ENCODE measurements at places on chromosomes 16 and 17.

- H3K27ac ChIP-seq, result no peak overlapping the region
- no peak overlapping the region for H3K4me3 ChIP-seq
- no peaks in the 10 kb centered on the region for H3K27me3 ChIP-seq
- H3K36me3 ChIP-seq, result peaks cover 80% of the 10 kb centered on the region
Measured at GRCh38 chr16:48300391-48300856, 53.1 kb upstream of the ABCC11 start.

- no peak overlapping the region for H3K4me3 ChIP-seq
- H3K27me3 ChIP-seq, result no peaks in the 10 kb centered on the region
- H3K4me1 ChIP-seq, result no peaks in the 10 kb centered on the region
- no peak for DNase-seq
Measured at GRCh38 chr16:70611785-70612303, 34.5 kb upstream of the IL34 start.

DNA sequence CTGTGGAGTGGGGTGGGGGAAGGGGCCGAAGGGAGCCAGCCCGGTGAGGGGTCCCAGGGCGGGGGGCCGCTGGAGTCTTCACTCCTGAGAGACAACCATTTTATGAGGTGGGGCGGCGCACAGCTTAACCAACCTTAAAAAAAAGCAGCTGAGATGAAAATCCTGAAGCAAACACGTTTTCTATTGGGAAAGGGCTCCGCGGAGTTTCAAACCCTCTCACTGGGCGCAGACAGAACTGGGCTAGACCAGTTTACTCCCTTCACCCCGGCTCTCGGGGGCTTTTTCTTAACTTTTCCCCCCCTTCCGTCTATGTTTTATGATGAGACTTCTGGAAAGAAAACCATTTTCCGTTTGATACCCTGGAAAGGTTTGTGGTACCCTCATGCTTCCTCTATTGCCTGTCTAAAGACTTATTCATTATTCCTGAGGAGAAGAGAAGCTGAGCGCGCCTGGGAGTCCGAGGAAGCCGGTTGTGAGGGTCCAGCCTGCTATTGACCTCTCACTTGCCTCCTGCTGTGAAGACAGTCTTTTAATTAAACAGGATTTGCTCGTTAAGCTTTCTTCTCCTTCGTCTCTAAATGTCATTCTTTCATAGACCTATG lies 482 bp upstream of the SSH2 start:
- peak; percentile 4 for DNase-seq
- peaks cover 18% of the 10 kb centered on the region for H3K4me1 ChIP-seq
- H3K4me3 ChIP-seq, result peak overlapping the region; percentile 92
- peak overlapping the region; percentile 97 for H3K27ac ChIP-seq
- H3K27me3 ChIP-seq, result no peaks in the 10 kb centered on the region
- H3K36me3 ChIP-seq, result no peaks in the 10 kb centered on the region

DNA sequence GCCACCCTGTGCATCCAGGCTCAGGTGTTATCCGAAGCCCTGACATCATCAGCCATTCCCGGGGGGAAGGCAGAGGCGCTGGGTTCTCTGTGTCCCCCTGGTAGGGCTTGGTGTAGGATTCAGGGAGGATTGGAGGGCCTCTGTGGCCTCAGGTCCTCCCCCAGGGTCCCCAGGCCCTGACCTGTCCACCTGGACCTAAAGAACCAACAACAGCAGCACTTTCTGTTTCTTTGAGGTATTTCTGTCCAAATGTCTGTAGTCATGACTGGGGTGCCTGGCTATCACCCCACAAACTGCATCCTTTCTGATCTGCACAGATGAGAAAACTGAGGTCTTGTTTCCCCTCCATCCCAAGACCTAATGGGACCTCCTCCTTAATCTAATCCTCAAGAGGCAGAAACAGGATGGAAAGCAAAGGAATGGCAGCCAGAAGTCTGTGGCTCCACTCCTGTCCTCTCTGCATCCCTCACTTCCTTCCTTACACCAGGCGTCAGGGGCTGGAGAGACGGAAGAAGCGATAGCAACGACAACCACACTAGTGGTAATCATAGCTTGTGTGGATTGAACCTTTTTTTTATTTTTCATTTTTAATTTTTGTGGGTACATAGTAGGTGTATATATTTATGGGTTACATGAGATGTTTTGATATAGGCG lies 11.8 kb downstream of the NLRC5 start:
- H3K4me1 ChIP-seq, result peaks cover 89% of the 10 kb centered on the region
- no peaks in the 10 kb centered on the region for H3K27me3 ChIP-seq
- no peak for DNase-seq
- no peak overlapping the region for H3K4me3 ChIP-seq
- peak overlapping the region; percentile 69 for H3K27ac ChIP-seq

GRCh38 chr17:77383613-77384608 lies 243.1 kb downstream of the SEC14L1 start:
- peak overlapping the region; percentile 32 for H3K27ac ChIP-seq
- H3K36me3 ChIP-seq, result peaks cover 13% of the 10 kb centered on the region
- no peak overlapping the region for H3K4me3 ChIP-seq

DNA sequence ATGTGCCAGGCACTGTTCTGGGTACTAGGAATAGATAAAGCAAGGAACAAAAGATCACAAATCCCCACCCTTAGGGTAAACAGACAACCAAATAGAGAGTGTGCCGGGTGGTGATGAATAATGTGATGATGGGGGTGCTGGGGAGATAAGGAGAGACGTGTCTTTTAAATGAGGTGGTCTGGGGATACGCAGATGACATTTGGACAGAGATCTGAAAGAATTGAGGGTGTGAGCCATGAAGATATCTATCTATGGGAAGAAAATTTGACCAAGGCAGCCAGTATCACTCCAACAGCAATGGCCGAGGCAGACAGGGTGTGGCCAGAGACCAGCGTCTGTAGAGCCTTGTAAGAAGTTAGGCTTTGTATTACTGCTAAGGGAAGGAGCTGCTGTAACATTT lies 165.3 kb downstream of the MRTFB start:
- no peak for DNase-seq
- no peak overlapping the region for H3K27ac ChIP-seq
- H3K4me3 ChIP-seq, result no peak overlapping the region

- no peaks in the 10 kb centered on the region for H3K4me1 ChIP-seq
- no peak for DNase-seq
- H3K4me3 ChIP-seq, result no peak overlapping the region
- no peaks in the 10 kb centered on the region for H3K36me3 ChIP-seq
- H3K27me3 ChIP-seq, result no peaks in the 10 kb centered on the region
Measured at GRCh38 chr16:76351441-76351840, 74.2 kb downstream of the CNTNAP4 start.

GRCh38 chr17:74337834-74338500 lies 11.9 kb downstream of the KIF19 start:
- H3K36me3 ChIP-seq, result no peaks in the 10 kb centered on the region
- H3K4me3 ChIP-seq, result no peak overlapping the region
- peaks cover 2% of the 10 kb centered on the region for H3K27me3 ChIP-seq

GRCh38 chr17:49742166-49742638 lies 21.7 kb downstream of the FAM117A start:
- peak overlapping the region; percentile 54 for H3K4me3 ChIP-seq
- H3K27ac ChIP-seq, result peak overlapping the region; percentile 88
- peak; percentile 75 for DNase-seq
- H3K4me1 ChIP-seq, result peaks cover 94% of the 10 kb centered on the region

- no peaks in the 10 kb centered on the region for H3K36me3 ChIP-seq
- no peak overlapping the region for H3K4me3 ChIP-seq
- no peak overlapping the region for H3K27ac ChIP-seq
- H3K4me1 ChIP-seq, result peaks cover 4% of the 10 kb centered on the region
- H3K27me3 ChIP-seq, result no peaks in the 10 kb centered on the region
Measured at GRCh38 chr17:35786941-35787432, 8.5 kb downstream of the MMP28 start.

DNA sequence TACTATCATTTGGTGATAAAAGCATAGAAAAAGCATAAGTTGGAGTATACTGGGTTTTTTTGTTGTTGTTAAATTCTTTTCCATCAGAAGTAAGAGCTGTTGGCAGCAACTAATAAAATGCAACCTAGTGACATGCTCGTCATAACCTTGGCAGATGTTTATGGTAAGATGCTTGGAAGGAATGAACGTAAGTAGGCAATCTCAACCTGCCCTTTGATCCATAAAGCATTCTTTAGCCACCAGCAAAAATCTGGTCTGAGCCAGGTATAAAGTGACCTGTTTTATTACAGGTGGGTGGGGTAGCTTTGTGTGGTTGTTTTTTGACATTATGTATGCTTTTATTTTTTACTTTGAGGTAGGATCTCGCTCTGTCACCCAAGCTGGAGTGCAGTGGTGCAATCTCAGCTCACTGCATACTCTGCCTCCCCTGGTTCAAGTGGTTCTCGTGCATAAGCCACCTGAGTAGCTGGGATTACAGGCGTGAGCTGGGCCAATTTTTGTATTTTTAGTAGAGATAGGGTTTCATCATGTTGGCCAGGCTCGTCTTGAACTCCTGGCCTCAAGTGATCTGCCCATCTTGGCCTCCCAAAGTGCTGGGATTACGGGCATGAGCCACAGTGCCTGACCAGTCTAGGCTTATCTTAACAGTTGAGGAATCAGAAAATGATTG lies 22.0 kb downstream of the WSB1 start:
- DNase-seq, result no peak
- H3K27ac ChIP-seq, result no peak overlapping the region
- no peak overlapping the region for H3K4me3 ChIP-seq
- H3K27me3 ChIP-seq, result no peaks in the 10 kb centered on the region
- no peaks in the 10 kb centered on the region for H3K4me1 ChIP-seq

DNA sequence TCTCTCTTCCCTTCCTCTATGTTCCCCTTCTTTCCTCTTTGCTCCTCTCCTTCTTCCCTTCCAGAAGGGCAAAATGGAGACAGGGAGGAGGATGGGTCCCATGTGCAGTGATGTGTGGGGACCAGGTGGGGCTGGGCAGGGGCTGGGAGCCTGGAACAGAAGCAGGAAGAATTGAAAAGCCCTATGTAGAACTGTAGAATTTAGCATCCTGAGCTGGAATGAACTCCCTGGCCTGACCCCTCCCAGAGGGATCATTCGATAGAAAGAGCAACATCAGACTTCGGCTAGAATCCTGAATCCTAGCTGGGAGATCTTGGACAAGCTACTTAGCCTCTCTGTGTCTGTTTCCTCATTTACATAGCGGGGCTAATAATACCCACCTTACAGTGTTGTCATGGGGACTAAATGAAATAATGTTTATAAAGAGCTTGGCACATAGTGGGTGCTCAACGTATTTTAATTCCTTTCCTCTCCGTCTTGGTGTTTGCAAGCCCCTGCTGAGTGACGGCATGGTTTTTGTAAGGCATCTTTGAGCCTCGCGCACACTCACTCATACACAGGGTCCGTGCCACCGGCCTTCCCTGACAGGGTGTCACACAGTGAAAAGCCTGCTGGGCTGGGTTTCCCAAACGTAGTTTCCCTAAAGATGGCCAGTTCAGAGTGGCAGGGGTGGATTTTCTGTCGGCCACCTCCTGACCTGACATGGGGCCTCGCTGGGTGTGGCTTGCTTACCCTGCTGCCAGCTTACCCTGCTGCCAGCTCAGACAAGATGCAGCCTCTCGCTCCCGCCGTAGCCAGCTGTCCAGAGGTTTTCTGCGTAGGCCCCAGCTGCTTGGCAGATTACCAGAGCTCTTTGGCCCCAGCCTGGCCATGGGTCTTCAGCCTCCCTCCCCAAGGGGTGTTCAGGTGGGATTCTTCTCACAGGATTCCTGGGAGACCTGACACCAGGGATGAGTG lies 6.1 kb upstream of the ARHGAP23 start:
- peaks cover 56% of the 10 kb centered on the region for H3K27me3 ChIP-seq
- no peak overlapping the region for H3K4me3 ChIP-seq
- no peaks in the 10 kb centered on the region for H3K36me3 ChIP-seq
- no peak overlapping the region for H3K27ac ChIP-seq

DNA sequence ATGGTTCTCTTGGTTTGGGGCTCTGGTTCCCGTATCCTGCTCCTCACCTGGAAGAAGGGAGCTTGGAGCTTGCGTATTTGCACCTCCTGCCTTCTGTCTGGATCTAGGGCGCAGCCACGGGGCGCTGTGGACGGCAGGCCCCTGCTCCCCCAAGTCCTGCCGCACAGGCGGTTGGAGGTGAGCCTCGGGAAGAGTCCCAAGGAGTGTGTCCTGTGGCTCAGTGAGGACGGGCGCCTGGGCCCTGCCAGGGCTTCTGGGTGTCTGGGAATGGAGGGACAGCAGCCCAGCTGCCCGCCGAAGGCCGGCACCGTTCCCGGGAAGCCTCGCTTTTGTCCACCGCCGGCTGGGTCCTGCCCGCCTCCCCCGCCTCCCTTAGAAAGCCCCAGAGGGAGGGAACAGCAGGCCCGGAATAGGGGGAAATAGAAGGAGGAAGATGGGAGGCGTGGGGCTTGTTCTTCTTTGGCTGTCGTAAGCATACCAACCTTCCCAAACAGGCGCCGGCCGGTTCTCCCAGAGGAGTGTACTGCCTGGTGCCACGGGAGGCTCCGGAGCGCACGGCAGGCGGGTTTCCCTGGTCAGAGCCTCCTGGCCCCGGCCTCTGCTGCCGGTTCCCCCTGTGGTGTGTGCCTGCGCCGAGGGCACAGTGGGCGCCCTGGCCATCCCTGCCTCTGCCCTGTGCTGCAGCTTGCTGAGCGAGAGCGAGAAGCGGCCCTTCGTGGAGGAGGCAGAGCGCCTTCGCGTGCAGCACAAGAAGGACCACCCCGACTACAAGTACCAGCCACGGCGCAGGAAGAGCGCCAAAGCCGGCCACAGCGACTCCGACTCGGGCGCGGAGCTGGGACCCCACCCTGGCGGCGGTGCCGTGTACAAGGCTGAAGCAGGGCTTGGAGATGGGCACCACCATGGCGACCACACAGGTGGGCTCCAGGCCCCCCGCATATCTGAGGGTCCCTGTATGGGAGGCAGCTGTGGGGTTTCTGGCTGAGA lies 1.8 kb downstream of the SOX8 start:
- H3K27me3 ChIP-seq, result peaks cover 10% of the 10 kb centered on the region
- H3K4me3 ChIP-seq, result no peak overlapping the region
- peaks cover 29% of the 10 kb centered on the region for H3K4me1 ChIP-seq
- no peaks in the 10 kb centered on the region for H3K36me3 ChIP-seq

- no peaks in the 10 kb centered on the region for H3K4me1 ChIP-seq
- no peaks in the 10 kb centered on the region for H3K27me3 ChIP-seq
- H3K4me3 ChIP-seq, result no peak overlapping the region
- no peaks in the 10 kb centered on the region for H3K36me3 ChIP-seq
Measured at GRCh38 chr17:15106540-15106939, 158.6 kb downstream of the PMP22 start.

- H3K4me3 ChIP-seq, result no peak overlapping the region
- DNase-seq, result no peak
- no peaks in the 10 kb centered on the region for H3K4me1 ChIP-seq
- peaks cover 6% of the 10 kb centered on the region for H3K36me3 ChIP-seq
- H3K27ac ChIP-seq, result no peak overlapping the region
Measured at GRCh38 chr17:29169806-29170591, 10.2 kb downstream of the MYO18A start.

DNA sequence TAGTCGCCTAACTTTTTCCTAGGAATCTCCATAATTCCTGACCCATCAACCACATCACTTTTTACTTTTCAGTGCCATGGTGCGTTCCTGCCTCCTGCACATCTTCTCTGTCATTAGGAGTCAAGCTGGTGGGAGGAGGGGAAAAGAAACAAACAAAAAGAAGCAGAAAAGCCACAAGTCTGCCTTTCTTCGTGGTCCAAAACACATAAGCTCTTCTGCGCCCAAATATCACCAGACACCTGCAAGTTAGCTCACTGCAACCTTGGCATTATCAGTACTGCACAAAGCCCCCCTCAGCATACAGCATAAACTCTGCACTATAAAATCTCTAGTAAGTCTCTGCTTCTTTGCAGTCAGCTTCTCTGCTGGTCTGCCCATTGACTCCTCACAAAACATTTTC lies 295.3 kb downstream of the HS3ST3B1 start:
- H3K36me3 ChIP-seq, result no peaks in the 10 kb centered on the region
- peaks cover 7% of the 10 kb centered on the region for H3K27me3 ChIP-seq
- no peaks in the 10 kb centered on the region for H3K4me1 ChIP-seq
- H3K4me3 ChIP-seq, result no peak overlapping the region
